HFF-Myc (cell line): ENCODE measurements at places on chromosomes 7 and 10.

GRCh38 chr10:102619281-102619981, 24.8 kb upstream of the TRIM8 start:
- DNase-seq, result no peak

GRCh38 chr10:22229802-22230157, 12.0 kb upstream of the EBLN1 start:
- DNase-seq, result no peak

DNA sequence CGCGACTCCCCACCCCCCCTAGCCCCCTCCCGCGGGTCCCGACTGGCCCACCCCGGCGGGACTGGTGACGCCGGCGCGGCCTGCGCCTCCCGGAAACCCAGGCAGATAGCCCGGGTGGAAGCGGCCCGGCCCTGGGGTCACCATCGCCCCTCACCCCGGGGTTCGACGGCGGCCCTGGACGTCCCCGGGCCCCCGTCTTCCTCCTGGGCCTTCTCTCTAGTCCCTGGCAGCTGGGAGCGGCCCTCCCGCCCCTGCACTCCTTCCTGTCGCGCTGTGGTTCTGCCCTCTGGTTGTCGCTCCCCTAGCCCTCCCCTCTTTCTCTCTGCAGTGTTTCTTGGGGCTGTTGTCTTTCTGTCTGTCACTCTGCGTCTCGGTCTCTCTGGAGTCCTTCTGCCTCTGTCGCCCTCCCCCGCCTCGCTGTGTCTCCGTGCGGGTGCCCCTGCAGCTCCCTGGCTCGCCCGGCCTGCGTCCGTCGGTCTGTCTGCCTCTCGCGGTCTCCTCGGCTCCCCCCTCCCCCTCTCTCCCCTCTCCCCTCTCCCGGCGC, 90.5 kb upstream of the PAX2 start:
- DNase-seq, result no peak

DNA sequence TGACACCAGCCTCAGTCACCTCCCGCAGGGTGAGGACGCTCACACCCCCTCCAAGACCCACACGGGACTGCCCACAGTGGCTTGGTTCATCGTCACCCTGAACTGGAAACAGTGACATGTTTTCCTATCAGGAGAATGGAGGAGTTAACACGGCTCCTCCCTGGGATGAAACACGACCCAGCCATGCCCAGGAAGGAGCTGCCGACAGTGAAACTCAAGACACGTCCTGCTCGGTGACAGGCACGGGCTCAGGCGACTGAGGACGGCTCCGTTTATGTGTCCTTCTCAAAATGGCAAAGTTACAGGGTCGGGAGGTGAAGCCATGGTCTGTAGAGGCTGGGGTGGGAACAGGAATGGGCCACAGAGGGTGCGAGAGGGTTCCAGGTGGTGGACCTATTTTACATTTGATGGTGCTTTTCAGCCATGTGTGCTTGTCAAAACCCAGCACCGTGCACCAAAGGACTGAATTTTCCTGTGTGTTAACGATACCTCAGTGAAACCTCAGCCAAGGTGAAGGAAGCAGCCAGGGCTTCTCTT, 272.4 kb downstream of the ADARB2 start:
- no peak for DNase-seq

DNA sequence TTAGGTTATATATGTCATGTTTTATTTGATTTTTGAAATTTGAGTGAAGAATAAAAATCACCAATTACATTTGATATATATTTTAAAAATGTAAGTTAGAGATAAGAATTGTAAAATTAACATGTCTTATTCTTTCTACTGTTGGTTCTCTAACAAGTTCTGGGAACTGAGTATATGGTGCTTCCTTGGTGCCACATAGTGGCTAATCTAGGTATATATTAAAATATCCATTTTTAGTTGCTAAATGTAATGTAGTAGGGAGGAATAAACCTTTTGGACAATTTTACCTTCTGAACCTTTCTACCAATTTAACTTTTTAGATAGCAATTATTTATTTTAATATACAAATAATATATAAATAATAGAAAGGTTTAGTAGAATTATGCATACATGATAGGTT, 17.5 kb downstream of the CFAP69 start:
- no peak for DNase-seq

DNA sequence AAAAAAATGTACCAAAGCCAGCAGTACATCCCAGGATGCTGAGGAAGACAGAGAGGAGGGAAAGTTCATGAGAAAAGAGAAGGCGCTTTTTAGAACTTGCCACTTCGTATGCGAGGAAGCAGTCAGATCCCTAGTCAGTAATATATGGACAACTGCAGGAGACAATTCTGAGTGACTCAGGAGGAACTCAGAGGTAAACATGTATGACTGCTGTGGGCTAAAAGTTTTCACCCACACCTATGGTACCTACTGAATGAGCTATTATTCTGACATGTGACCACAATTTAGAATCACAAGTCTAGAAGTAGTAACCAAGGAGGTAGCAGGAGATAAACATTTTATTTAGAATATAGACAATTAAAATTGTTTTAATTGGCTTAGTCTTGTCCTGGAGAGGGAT, 126.5 kb downstream of the ICA1 start:
- no peak for DNase-seq

DNA sequence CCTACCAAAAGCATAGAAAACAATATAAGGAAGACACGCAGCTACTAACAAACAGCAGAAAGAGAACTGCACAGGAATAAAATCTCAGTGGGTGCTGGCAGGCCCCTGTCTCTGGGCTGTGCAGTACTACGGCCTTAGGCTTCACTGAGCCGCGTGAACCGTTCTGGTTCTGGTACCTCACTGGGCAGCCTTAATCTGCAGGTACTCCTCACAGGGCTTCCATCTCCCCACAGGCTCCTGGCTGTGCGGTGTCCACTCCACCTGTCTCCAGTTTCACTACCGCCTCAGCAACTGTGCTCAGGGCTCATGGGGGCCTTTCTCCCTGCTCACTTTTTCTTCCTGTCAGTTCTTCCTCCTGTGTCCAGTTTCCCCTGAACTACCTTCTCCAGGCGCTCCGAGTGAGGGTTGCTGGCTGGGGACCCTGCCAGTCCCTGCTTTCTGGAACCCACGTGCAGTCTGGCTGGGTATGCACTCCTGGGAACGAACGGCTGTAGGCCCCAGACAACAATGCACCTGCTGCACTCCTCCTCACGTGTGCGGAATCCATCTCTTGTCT, 75.7 kb downstream of the VIPR2 start:
- no peak for DNase-seq

- DNase-seq, result no peak
These were observed 6.1 kb upstream of the KEL start for GRCh38 chr7:142968229-142968628.

GRCh38 chr7:151801782-151802468, 75.0 kb downstream of the PRKAG2 start:
- DNase-seq, result no peak

GRCh38 chr7:32574626-32575025, 79.3 kb downstream of the AVL9 start:
- DNase-seq, result no peak

GRCh38 chr7:158782761-158783401, 46.4 kb downstream of the ESYT2 start:
- DNase-seq, result no peak

GRCh38 chr10:34762603-34763299, 52.3 kb downstream of the PARD3 start:
- no peak for DNase-seq

GRCh38 chr10:104589431-104589830, 51.7 kb upstream of the SORCS3 start:
- no peak for DNase-seq

GRCh38 chr10:89030791-89031190, 40.2 kb downstream of the FAS start:
- DNase-seq, result no peak

DNA sequence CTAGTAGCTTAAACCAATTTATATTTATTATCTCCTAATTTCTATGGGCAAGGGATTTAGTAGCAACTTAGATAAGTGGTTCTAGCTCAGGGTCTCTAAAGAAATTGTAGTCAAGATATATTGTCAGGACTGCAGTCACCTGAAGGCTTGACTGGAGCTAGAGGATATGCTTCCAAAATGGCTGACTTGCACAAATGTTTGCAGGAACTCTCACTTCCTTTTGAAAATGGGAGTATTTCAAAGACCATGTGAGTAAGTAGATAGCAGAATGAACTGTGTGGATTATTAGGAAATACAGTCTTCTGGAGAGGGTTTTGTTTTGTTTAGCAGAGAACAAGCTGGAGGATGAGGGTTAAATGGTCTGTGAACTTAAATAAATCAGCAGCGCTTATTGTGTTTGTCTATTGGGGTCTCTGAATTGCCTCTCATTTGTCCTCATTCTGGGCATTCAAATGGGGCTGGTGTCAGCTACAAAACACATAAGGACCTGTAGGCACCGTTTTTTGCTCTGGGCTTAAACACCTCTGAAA, 524.6 kb downstream of the LRMDA start:
- DNase-seq, result no peak

DNA sequence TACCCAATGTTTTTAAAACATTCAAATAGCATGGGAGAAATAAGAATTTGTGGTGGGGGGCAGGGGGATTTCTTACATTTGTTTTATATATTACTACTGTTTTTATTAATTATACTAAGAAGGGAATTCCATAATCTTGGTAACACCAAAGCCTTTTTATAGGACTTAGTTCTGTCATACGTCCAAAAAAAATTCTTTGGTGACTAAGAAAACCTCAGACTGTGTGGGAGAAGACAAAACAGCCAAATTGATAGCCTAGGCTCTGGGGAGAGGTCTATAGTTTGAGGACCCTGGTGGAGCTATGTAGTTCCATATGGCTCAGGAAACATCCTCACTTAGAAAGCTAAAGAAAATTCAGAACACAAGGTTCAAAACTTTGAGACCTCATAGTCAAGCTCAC, 23.4 kb downstream of the ACSM6 start:
- DNase-seq, result no peak

DNA sequence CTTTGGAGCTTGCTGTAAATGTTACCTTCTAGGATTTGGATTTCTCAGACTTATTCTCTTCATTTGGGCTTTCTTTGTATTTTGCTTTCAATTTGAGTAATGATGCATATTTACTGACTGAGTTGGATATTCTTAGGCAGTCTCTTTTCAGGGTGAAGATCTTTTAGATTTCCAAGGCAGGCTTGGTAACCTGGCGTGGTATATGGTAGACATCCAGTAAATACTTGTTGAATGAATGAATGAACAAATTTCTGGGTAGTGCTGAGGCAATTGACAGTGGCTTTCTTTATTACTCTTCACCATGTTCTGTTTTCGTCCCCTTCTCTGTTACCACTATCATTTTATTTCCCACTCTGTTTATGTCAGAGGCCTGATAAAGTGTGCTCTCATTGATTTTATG, 27.1 kb downstream of the BBS9 start:
- no peak for DNase-seq

- no peak for DNase-seq
These were observed 336.4 kb upstream of the TMEM229A start for GRCh38 chr7:124369310-124369709.

DNA sequence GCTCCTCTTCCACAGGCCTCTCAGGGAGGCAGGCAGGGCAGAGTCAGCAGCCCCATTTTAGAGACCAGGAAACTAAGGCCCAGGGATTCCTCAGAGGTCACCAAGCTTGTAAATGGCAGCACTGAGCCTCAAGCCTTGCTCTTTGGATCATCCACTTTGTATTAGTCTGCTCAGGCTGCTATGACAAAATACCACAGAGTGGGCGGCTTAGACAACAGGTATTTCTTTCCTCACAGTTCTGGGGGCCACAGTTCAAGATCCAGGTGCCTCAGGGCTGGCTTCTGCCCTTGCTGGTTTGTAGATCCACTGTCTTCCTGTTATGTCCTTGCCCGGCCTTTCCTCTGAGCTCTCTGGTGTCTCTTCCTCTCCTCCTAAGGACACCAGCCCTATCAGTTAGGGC, 151.2 kb downstream of the GRK5 start:
- DNase-seq, result no peak

DNA sequence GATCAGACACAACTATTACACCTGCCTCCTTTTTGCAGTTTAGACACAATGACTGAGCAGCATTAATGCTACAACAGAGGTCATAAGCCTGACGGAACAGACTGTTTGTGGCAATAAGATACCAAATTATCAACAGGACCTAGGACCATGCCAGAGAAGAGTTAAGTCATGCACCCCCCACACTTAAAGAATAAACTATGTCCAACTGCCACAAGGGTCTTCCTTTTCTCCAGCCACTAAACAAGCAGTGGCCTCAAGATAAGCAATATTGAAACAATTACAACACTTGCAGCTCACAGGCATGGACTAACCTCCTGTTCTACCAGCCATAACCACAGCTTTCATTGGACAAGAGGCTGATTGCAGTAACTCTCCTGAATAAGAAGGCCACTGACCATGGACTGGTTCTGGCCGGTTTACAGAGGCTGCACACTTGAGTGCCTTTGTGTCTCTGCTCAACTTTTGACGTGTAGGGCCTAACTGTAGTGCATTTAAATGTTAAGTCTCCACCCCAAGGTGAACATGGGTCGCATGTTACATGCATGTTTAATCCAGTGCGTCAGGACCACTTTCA, 104.4 kb downstream of the STRA8 start:
- DNase-seq, result no peak

DNA sequence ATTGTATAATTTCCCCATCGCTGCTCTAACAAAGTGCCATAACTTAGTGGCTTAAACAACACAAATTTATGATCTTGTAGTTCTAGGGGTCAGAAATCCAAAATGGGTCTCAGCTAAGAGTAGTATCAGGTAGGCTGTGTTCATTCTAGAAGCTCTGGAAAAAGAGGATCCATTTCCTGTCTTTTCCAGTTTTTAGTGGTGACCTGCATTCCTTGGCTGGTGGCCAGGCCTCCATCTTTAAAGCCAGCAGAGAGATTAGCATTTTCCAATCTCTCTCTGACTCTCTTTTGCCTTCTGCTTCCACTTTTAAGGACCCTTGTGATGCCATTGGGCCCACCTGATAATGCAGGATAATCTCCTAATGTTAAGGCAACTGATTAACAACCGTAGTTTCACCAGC, 41.0 kb upstream of the C10orf120 start:
- DNase-seq, result no peak

- DNase-seq, result no peak
These were observed 1.9 kb upstream of the BHLHA15 start for GRCh38 chr7:98209166-98209920.

GRCh38 chr10:22246680-22247391, 29.0 kb upstream of the EBLN1 start:
- DNase-seq, result no peak

- no peak for DNase-seq
These were observed 160.3 kb downstream of the SNX10 start for GRCh38 chr7:26451997-26452396.

- DNase-seq, result no peak
These were observed 225.9 kb downstream of the WDR11 start for GRCh38 chr10:121076776-121077715.

- DNase-seq, result no peak
These were observed 219.6 kb downstream of the ARHGAP12 start for GRCh38 chr10:31709028-31709427.

DNA sequence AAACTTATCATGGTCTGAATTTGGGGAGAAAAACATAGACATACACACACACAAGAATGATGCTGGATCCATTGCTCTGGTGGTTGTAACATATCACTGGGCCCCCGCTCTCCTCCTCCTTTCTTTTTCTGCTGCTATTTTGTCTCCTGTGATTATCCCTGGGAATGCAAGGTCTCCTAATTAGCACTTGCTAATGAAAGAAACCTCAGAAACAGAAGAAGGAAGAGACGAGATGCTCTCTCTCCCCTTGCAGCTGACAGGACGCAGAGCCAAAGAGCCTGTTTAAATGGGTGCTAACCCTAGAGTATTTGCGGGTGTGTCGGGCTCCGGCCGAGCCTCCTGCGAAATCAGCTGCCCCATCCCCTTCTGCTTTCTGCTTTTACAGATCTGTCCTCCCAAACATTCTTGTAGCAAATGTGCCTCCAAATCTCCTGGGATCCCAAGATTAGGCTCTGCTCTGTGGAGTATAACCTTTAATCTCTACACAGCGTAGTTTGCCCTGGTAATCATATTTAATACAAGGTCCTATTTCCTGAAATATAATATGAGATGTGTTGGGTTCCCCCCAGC, 81.5 kb downstream of the FRMPD2 start:
- no peak for DNase-seq
